Renal pelvis (tissue), 12 donors: ENCODE measurements at places on chromosomes 11 and 22. TPM values are rescaled to one million over a fixed set of nuclear protein-coding genes. Genes with fewer than 3 reads are reported as not detected.

The HDHD5 gene
- polyA plus RNA-seq, result 46.6 TPM

GRCh38 chr11:43951231-43951630 is 8.8 kb downstream of the C11orf96 start:
- no peak for DNase-seq

- DNase-seq, result peak; percentile 75
Observed at GRCh38 chr11:73242251-73243092, 24.4 kb downstream of the P2RY2 start.

GRCh38 chr11:48005831-48006270 is 25.5 kb downstream of the PTPRJ start:
- no peak for DNase-seq

GRCh38 chr11:33895752-33896137 is 3.9 kb upstream of the LMO2 start:
- DNase-seq, result no peak

DNA sequence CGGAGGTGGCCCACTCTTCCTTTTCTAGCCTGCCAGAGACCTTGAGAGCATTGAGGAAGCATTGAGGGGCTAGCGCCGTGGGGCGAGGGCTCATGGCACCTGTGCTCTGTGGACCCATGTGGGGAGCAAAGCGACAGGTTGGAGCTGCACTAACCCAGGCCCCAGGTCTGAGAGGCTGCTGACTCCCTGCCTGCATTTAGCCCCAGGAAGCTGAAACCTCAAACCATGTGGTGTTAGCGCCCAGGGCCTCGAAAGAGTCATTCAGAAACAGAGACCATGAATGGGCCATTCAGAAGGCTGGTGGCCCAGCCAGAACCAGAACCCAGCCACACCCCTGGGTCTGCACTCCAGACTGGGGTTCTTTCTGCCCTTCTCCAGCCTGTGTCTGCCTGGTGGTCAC is 88.6 kb downstream of the BCR start:
- DNase-seq, result no peak

DNA sequence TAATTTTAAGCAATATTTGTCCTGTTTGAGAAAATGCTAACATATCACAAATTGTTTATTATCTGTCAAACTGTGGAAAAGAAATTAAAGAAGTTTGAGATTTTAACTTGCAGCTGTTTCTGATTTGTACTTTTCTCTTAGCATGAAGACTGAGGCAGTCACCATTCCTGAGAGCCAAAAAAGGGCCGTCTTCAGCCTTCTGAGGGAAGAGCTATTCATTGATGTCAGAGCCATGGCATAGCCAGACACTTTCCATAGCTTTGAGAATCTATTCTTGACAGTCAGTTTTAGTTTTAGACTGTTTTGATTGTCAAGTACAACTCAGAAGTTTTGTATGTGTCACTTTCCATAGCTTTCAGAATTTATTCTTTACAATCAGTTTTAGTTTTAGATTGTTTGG is 32.1 kb downstream of the YAP1 start:
- no peak for DNase-seq

DNA sequence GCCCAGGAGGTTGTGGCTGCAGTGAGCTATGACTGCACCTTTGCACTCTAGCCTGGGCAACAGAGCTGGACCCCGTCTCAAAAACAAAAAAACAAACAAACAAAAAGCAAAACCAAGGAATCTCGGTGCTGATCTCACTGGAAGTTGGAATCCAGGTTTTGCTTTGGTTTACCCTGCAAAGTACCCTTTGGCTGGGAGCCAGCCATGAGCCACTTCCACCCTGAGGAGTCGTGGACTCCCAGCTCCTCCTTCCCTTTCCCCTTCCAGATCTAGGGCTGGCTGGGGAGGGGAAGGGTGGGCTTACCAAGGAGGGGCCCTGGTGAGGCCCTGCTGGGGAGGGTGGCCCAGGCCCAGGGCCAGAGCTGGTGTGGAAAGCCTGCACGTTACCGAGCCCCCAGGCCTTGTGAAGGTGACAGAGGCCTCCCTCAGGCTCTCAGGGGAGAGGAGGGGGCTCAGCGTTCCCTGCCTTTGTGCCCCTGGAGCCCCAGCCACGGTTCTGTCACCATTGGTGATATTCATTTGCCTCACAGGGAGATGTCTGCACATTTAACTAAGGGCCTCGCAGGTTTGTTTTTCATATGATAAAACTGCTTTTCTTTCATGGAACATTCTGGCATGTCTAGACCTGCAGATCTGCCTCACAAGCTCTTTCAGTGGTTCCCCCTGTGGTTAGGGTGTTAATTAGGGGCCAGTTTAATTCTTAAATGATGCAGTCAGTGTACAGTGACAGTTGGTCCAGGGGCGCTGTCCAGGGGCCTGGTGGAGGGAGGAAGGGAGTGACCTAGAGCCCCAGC is 29.0 kb downstream of the FBLN1 start:
- no peak for DNase-seq

DNA sequence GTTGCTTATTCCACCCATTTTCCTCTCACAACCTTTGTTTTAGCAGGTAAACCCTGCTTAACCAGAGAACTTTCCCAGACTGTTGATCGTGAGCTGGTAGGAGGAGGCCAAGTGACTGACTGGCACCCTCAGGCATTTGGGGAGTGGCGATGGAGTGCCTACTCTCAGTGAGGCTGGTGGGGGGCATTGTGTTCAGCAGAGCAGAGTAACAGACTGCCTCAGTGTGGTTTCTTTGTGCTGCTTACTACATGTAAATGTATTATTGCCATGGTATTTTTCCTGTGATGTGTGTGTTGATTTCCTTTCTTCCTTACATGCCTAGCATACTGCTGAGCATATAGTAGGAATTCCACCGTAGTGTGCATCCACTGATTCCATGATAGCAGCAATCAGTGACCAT is 2.6 kb downstream of the MARK2 start:
- no peak for DNase-seq

DNA sequence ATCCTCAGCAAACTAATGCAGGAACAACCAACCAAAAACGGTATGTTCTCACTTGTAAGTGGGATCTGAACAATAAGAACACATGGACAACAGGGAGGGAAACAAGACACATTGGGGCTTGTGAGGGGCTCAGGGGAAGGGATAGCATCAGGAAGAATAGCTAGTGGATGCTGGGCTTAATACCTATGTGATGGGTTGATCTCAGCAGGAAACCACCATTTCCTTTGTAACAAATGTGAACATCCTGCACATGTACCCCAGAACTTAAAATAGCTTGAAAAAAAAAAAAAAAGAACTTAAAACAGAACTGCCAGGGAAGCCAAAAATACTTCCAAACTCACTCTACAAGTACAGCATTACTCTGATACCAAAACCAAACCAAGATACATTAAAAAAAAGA is 33.8 kb downstream of the CASP4 start:
- DNase-seq, result no peak

- DNase-seq, result no peak
Observed at GRCh38 chr11:2681408-2682145, 18.2 kb downstream of the KCNQ1OT1 start.

- DNase-seq, result no peak
Observed at GRCh38 chr11:132466983-132467382, 1065.3 kb downstream of the OPCML start.

- peak; percentile 60 for DNase-seq
Observed at GRCh38 chr11:126544108-126545056, 188.9 kb downstream of the ST3GAL4 start.

The YPEL1 gene
- 17.0 TPM for polyA plus RNA-seq

The RFPL2 gene
- 0.28 TPM for polyA plus RNA-seq

GRCh38 chr11:72204886-72205285 is 11.7 kb upstream of the FOLR2 start:
- no peak for DNase-seq

GRCh38 chr11:32109138-32109537 is 18.3 kb downstream of the RCN1 start:
- no peak for DNase-seq

DNA sequence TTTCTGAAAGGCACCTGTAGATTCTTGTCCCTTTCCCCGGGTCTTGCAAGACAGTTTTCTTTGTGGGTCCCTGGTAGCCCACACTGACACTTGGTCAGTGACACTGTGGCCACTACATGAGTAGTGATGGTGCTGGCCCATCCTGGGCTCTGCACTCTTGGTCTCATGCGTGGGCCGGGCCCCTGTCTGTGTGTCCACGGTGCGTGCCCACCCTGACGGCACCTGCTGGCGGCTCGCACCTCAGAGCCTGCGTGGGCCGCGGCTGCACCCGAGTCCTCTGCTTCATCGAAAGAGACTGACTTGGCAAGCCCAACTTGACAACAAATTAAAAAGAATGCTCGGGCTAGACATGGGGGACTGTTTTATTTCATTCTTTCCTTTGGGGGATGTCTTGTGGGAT is 37.5 kb downstream of the ADAMTS15 start:
- DNase-seq, result no peak

DNA sequence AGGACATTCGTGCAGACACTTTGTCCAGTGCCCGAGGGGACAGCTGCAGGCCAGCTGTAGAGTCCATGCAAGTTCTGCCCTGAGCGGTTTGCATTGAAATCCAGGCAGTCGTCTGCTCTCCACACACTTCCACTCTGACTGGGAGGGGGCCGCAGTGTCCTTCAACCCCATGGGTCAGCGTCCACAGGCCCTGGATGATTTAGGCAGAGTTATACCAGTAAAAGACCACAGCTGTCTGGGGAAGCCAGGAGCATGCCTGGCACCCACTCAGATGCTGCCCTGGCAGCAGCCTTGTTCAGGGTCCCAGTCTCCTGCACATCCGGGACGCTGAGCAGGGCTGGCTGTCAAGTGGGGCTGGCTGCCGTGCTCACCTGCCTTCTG is 26.5 kb downstream of the KRTAP5-5 start:
- no peak for DNase-seq

The INCENP gene
- polyA plus RNA-seq, result 40.5 TPM

GRCh38 chr11:117528097-117528721 is 200.6 kb downstream of the CEP164 start:
- DNase-seq, result peak; percentile 76

GRCh38 chr11:106403751-106404150 is 326.3 kb downstream of the AASDHPPT start:
- DNase-seq, result no peak

DNA sequence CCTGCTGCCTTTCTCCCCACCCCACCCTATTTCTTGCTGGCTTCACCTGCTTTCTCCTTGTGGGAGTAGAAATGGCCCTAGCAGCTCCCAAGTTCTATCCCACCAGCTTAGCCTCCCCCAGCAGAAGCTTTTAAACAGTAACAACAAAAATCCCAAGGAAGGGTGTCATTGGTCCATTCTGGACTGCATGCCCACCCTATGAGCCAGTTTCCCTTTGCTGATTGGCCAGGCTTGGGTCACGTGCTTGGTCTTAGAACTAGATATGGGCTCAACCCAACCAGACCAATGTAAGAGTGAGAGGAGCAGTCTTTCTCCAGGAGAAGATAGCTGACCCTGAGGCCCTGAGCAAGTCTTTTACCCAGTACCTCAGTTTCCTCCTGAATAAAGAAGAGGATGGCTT is 2.3 kb downstream of the MTFP1 start:
- DNase-seq, result no peak

- no peak for DNase-seq
Observed at GRCh38 chr11:14065141-14065540, 102.6 kb downstream of the SPON1 start.

DNA sequence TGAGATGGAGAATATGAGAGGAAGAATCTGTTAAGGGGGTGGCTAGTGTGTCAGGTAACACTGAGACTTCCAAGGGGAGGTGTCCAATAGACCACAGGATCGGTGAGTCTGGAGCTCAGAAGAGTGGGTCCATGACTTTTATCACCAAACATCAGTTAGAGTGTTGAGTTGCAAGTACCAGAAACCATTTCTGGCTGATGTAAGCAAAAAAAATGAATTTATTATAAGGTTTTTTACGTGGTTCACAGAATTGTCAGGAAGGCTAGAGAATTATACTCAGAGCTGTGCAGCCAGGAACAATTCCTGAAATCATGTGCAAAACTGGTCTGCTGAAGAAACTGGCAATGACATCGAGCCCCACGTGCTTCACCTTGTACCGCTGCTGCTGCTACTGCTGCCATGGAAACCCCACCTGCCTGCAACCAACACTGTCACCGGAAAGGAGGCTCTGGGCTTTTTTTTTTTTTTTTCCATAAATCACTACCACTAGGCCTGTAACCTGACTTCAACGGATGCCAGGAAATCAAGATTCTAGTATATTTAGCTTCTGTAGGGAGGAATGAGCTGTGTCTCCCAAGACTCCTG is 16.6 kb upstream of the STK33 start:
- peak; percentile 87 for DNase-seq

GRCh38 chr22:40997520-40997919 is 46.3 kb downstream of the RBX1 start:
- DNase-seq, result no peak

- no peak for DNase-seq
Observed at GRCh38 chr11:120929090-120929489, 94.8 kb upstream of the TBCEL start.

The GGTLC3 gene
- polyA plus RNA-seq, result not detected

The LRP4 gene
- polyA plus RNA-seq, result 28.3 TPM

DNA sequence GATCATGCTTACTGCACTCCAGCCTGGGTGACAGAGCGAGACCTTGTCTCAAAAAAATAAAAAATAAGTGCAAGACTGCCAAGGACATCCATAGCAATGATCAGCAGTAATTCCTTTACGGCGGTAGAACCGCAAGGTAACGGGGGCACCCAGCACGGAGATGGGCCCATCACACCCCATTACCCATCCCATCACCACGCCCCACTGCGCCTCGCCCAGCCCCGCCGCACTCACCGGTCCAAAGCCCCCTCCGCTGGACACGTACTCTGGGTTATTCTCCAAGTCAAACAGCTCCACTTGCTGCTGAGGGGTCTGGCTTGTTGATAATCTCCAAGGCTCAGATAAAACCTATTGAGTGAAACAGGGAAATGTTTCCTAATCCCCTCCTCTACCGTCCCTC is 8.7 kb upstream of the TESMIN start:
- no peak for DNase-seq

DNA sequence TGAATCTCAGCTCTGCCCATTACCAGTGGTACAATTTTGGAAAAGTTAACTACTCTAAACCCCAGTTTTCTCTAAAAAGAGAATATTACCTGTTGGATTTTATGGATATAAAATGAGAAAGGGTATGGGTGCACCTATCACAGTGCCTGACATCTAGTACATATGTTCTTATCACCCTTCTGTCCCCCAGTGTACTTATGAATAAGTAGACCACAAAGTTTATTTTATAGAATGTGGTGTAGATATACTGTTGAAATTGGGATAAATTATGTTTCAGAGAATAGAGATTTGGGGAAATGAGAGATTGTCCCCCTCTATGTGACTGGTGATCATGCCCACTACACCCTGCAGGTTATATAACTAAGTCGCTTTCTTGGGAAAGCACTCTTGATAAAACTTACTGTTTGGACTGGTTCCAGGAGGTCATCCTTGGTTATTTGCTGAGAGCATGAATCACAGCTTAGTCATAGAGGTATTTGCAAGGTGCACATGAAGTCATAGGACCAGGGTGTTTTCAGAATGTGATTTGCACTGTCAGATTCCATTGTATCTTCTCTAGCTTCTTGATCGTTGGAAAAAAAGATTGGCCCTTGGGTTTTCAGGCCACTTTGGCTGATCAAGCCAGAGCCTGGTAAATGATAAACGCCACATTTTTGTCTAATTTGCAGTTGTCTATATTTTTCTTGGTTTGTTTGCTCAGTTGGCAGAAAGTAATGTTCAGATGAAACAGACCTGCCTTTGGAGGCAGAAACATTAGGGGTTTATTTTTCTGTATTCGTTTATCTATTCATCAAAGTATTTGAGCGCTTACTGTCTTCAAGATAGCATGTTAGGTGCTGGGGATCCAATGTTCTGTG is 21.3 kb downstream of the STX3 start:
- DNase-seq, result no peak

The RAB36 gene
- 20.2 TPM for polyA plus RNA-seq
